ENCODE measurements at places on chromosomes 12 and 14.

- H3K4me1 ChIP-seq = peaks cover 3% of the 10 kb centered on the region
- H3K4me3 ChIP-seq = no peak overlapping the region
- no peak for DNase-seq
- no peaks in the 10 kb centered on the region for H3K36me3 ChIP-seq
- peaks cover 37% of the 10 kb centered on the region for H3K27me3 ChIP-seq
Measured at GRCh38 chr12:52792185-52793029, 3.5 kb downstream of the KRT3 start.

DNA sequence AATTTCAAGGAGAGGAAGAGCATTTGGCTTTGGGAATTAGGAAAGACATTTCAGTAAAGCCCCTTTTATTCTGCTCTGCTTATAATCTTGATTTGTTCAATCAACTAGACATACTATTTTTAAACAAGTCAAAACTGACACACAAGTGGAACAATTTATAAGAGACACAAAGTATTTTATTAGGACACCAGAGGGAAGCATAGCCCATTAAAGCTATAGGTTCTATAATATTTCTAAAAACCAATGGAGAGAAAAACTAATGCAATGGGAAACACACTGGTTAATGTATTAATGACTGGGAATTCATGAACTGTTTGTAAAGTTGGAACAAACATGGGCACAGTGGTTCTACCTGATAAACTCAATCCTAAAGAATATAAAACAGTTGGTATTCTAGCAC, 15.3 kb upstream of the CERS5 start:
- no peak overlapping the region for H3K4me3 ChIP-seq
- no peaks in the 10 kb centered on the region for H3K4me1 ChIP-seq
- H3K27ac ChIP-seq = no peak overlapping the region
- no peak for DNase-seq
- H3K36me3 ChIP-seq = peaks cover 18% of the 10 kb centered on the region
- H3K27me3 ChIP-seq = no peaks in the 10 kb centered on the region

GRCh38 chr14:88323523-88324199, 592 bp upstream of the KCNK10 start:
- no peaks in the 10 kb centered on the region for H3K4me1 ChIP-seq
- peaks cover 23% of the 10 kb centered on the region for H3K27me3 ChIP-seq
- peak; percentile 40 for DNase-seq
- no peak overlapping the region for H3K4me3 ChIP-seq

DNA sequence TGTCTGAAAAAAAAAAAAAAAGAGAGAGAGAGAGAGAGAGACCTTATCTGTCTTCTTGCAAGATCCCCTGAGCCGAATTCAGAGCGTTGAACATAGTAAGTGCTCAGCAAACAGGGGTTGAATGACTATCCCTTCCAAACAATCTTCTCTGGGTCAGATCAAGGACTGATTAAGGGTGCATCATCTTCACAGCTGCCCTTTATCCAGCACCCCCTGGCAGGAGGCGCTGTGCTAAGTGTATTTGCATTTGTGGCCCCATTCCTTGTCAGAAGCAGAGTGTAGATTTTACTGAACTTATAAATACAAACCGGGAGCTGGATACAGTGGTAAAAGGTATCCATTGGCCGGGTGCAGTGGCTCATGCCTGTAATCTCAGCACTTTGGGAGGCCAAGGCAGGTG, 8.8 kb upstream of the TRPV4 start:
- H3K27me3 ChIP-seq = no peaks in the 10 kb centered on the region
- no peaks in the 10 kb centered on the region for H3K4me1 ChIP-seq
- H3K27ac ChIP-seq = no peak overlapping the region
- no peak for DNase-seq
- no peak overlapping the region for H3K4me3 ChIP-seq
- H3K36me3 ChIP-seq = no peaks in the 10 kb centered on the region

GRCh38 chr14:88599326-88599725, 36.5 kb downstream of the ZC3H14 start:
- H3K36me3 ChIP-seq = peaks cover 27% of the 10 kb centered on the region
- H3K27ac ChIP-seq = no peak overlapping the region
- no peaks in the 10 kb centered on the region for H3K27me3 ChIP-seq
- H3K4me1 ChIP-seq = no peaks in the 10 kb centered on the region

DNA sequence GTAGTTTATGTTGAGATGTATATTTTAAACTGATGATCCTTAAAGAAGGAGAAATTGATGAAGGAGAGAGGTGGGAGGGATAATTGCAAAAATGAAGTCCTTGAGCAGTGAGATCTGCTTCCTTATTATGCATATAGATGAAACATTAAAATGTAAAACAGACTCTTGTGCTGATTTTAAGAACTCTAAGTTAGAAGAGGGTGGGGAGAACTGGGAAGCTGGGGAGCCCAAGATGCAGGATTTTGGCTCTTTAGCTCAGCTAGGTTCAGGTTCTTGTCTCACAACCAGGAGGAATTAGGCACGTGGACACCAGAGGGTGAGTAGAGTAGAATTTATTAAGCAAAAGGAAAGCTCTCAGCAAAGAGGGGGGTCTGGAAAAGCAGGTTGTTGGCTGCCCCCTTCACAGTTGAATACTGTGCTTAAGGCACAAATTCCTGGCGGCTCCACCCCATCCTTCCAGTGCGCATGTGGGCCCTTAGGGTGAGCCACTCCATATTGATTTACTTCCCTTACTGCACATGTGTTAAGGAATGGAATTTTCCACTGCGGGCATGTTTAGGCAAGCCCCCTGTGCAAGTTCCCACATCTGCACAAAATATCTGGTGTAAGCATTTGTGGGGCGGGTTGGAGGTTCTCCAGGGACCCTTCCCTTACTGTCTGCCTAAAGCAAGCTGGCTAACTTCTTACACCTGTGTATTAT, 141.9 kb downstream of the BICD1 start:
- no peak overlapping the region for H3K4me3 ChIP-seq
- no peaks in the 10 kb centered on the region for H3K4me1 ChIP-seq

- H3K27me3 ChIP-seq = no peaks in the 10 kb centered on the region
- no peaks in the 10 kb centered on the region for H3K36me3 ChIP-seq
- H3K4me3 ChIP-seq = no peak overlapping the region
- H3K4me1 ChIP-seq = no peaks in the 10 kb centered on the region
- no peak for DNase-seq
- H3K27ac ChIP-seq = no peak overlapping the region
Measured at GRCh38 chr12:23169696-23170013, 544.7 kb downstream of the ETNK1 start.

DNA sequence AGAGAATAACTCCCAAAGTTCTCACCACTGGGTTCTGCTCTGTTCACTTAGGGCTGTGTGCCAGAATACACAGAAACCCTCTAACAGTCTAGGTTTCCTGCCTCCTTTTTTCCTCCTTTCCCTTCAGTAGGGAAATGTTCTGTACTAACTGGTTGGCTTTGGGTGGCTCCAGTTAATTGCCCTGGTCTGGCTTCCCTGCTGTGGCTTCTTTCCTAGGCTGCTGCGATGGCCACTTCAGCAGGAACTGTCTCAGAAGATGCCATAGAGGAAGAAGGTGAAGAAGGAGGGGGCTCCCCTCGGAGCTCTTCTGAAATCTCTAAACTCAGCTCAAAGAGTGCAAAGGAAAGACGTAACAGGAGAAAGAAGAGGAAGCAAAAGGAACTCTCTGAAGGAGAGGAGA, 115.2 kb downstream of the SCN8A start:
- H3K4me1 ChIP-seq = no peaks in the 10 kb centered on the region
- H3K36me3 ChIP-seq = no peaks in the 10 kb centered on the region
- H3K27ac ChIP-seq = no peak overlapping the region
- H3K27me3 ChIP-seq = no peaks in the 10 kb centered on the region
- H3K4me3 ChIP-seq = no peak overlapping the region
- no peak for DNase-seq

All from lung (tissue), 17 donors.